ENCODE measurements at places on chromosomes 13 and 19. TPM values are rescaled to one million over a fixed set of nuclear protein-coding genes. Genes with fewer than 3 reads are reported as not detected.

DNA sequence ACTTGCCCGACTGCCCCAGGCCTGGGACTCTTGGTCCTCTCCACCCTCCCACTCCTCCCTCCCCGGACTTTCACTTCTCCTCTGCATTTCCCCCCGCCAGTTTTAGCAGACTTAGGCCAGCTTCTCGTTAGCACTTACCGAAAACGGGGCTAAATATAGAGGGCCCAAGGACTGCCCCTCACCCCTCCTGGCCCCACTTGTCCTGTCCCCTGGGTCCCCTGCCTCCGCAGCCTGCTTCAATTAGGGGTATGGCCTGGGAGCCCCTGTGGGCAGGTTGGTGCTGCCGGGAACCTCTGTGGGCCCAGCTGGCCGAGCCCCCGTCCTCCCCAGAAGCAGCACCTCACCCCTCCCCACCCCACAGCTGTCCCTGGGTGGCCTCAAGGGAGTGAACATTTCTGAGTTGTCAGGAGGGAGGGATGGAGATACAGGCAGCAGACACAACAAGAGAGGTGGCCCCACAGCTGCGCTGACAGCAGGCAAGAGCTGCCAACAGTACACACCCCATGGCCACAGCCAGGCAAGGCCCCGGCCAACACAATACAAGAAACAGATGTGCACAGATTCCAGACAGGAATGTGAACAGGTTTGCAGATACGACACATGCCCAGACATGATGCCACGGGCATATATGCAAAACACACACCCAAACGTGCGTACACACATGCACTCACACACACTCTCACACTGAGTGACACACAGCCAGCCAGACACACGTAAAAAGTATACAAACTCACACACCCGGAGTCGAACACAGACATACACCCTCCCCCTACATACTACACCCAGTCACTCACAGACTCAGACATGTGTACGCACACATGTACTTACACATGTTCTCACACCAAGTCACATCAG, 2.6 kb downstream of the POU2F2 start:
- H3K36me3 ChIP-seq: peaks cover 13% of the 10 kb centered on the region
- H3K27me3 ChIP-seq: no peaks in the 10 kb centered on the region
- H3K4me1 ChIP-seq: peaks cover 49% of the 10 kb centered on the region
- peak overlapping the region; percentile 18 for H3K27ac ChIP-seq
- peak overlapping the region; percentile 47 for H3K4me3 ChIP-seq

DNA sequence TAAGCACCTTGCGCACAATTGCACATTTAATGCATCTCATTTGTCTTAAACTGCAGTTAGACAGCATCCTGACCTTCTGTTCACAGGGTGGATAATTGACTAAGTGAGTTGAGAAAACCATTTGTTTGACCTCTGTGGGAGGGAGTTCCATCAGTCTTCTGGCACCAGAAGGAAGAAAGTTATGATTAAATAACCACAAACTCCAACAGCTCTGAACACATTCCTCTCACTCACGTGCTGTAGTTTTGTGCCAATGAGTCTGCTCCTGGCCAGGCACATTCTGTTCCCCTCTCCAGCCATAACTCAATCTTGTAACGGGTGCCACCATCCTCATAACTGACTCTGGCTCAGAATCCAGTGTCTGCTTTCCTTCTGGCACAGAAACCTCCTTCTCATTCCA, 817.2 kb downstream of the SLITRK1 start:
- H3K4me3 ChIP-seq: no peak overlapping the region
- H3K4me1 ChIP-seq: no peaks in the 10 kb centered on the region
- no peak overlapping the region for H3K27ac ChIP-seq
- H3K36me3 ChIP-seq: no peaks in the 10 kb centered on the region

DNA sequence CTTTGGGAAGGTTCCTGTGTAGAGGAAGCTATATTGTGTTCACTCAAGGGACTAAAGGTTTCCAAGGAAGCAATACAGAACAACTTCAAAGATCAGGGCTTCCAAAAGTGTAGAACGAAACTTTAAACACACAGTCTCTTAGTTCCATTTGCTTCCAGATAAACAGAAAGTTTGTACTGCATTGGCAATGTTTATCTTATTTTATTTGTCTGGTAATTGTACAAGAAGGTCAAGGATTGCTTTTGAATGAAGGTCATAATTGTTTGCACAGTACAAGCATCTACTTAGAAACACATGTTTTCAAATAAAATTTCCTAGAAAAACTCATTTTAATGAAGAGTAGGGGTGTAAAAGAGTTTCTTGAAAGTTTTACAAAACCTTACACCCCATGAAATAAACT, 712.7 kb upstream of the SGCG start:
- no peak overlapping the region for H3K27ac ChIP-seq
- H3K36me3 ChIP-seq: no peaks in the 10 kb centered on the region
- no peak overlapping the region for H3K4me3 ChIP-seq
- no peaks in the 10 kb centered on the region for H3K4me1 ChIP-seq
- no peaks in the 10 kb centered on the region for H3K27me3 ChIP-seq

DNA sequence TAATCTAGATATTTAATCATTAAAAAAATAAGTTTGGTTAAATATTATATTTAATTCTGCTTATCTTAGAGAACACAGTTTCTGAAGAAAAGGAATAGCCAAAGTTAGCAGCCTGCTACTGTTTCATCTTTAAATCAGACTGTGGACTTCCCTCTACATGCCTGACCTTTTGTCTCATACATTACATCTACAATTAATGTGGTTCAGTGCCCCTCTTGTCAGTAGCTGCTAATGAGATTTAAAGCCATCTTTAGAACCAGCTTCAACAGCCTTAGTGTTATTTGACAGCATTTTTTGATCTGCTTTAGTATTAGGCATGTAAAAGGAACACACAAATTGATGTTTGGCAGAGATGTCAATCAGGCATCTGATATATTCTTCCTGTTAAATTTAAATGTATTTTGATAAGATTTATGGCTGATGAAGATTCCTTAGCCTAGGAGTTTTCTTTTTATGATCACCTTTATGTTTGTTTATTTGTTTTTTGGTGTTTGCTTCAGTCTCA, 1925.8 kb upstream of the PRR20A start:
- H3K36me3 ChIP-seq: no peaks in the 10 kb centered on the region
- no peak for DNase-seq
- no peak overlapping the region for H3K4me3 ChIP-seq
- H3K27ac ChIP-seq: no peak overlapping the region
- H3K27me3 ChIP-seq: no peaks in the 10 kb centered on the region
- H3K4me1 ChIP-seq: no peaks in the 10 kb centered on the region

Gene MYO1F
- total RNA-seq: 47.4 TPM

DNA sequence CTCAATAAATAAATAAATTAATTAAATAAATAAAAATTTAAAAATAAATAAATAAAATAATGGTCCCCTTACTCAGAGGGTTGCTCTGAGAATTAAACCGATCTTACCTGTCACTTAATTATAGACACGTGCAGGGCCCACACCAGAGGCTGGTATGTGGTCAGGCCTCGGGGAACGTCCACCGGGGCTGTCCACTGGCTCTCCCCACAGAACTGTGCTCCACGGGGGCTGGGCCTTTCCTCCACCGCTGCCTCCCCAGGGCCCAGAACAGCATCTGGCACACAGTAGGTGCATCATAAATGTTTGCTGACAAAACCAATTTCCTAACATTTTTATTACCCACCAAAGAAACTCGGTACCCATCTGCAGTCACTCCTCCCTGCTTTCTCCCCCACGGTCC, 69.2 kb downstream of the CEBPG start:
- no peak overlapping the region for H3K4me3 ChIP-seq
- H3K4me1 ChIP-seq: peaks cover 2% of the 10 kb centered on the region
- H3K36me3 ChIP-seq: no peaks in the 10 kb centered on the region
- no peak for DNase-seq
- H3K27me3 ChIP-seq: no peaks in the 10 kb centered on the region

GRCh38 chr13:95570016-95570415, 17.5 kb downstream of the CLDN10 start:
- no peaks in the 10 kb centered on the region for H3K27me3 ChIP-seq
- DNase-seq: no peak
- no peaks in the 10 kb centered on the region for H3K4me1 ChIP-seq
- H3K27ac ChIP-seq: no peak overlapping the region

Gene C2CD4C
- total RNA-seq: 0.23 TPM

DNA sequence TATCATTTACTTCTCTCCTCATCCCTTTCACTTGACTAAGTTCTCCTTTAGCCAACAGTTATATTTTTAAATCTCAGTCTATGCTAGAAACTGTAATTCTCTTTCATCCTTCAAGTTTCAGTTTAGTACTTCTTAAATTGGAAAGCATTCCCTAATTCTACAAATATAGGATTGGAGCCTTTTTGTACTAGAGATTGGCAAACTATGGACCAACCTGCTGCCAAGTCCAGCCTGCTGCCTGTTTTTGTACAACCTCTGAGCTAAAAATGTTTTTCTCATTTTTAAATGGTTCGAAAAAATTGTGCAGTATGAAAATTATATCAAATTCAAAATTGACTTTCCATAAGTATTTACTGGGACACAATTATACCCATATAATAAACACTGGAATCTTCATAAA, 1381.5 kb upstream of the SPRY2 start:
- H3K4me3 ChIP-seq: no peak overlapping the region
- H3K4me1 ChIP-seq: no peaks in the 10 kb centered on the region
- no peaks in the 10 kb centered on the region for H3K36me3 ChIP-seq
- no peaks in the 10 kb centered on the region for H3K27me3 ChIP-seq
- H3K27ac ChIP-seq: no peak overlapping the region
- DNase-seq: no peak

Gene EXOC3L2
- total RNA-seq: not detected

DNA sequence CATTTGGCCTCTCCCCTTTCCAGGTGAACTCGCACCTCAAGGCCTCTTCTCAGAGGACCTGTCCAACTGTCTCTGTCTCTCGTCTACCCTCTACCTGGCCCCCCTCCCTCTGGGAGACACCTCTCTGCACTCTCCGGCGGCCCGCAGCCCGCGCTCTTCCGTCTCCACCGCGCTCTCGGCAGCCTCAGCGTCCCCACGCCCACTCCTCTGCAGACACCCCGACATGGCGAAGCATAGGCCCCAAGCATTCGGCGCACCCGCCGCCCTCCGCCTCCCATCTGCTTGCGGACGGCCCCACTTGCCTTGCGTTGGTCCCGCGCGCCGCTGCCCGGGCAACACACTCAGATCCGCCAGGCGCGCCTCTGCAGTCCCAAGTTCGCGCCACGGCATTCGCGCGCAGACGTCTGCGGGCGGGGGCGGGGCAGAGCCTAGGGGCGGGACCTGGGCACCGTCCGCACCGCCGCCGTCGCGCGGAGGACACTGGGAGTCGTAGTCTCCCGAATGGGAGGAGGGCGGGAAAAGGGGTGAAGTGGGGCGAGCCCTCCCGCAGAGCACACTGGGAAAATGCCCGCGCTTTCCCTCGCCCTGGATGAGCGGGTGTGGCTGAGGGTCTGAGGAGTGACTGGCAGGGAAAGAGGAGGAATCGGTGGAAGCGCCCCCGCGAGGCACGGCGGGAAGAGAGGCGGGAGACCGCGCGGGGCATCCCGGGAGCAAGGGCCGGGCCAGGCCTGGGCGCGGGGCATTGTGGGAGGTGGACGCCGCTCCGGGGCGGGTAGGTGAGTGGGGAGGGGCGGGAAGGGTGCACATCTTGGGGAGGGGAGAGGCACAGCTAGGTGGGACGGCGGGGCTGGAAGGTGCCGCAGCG, at the start of the genes LIG1 and ZSWIM9:
Gene LIG1 (minus strand): TSS at position 406 of the 865 bp plus-strand sequence. CDS start 4,778 bp downstream, outside the sequence.
Gene ZSWIM9 (plus strand): TSS at position 742 of the 865 bp plus-strand sequence. CDS start 1,123 bp downstream, outside the sequence.
- no peaks in the 10 kb centered on the region for H3K27me3 ChIP-seq
- H3K4me1 ChIP-seq: peaks cover 25% of the 10 kb centered on the region
- peak within 1 kb of the TSS; percentile 93 for H3K27ac ChIP-seq
- H3K4me3 ChIP-seq: peak within 1 kb of the TSS; percentile 90
- DNase-seq: peak; percentile 90

Gene ZNF491
- total RNA-seq: 0.67 TPM

- peak overlapping the region; percentile 80 for H3K4me3 ChIP-seq
- H3K36me3 ChIP-seq: peaks cover 1% of the 10 kb centered on the region
Observed at GRCh38 chr19:40610396-40611064, 9.4 kb downstream of the LTBP4 start.

Gene LILRB4
- 0.46 TPM for total RNA-seq

GRCh38 chr13:25354377-25354776, 17.4 kb upstream of the ATP8A2 start:
- no peak overlapping the region for H3K27ac ChIP-seq
- no peak overlapping the region for H3K4me3 ChIP-seq
- H3K4me1 ChIP-seq: no peaks in the 10 kb centered on the region

Gene CCDC159
- total RNA-seq: 14.6 TPM

Gene RASIP1
- total RNA-seq: 1.0 TPM

Gene URAD
- not detected for total RNA-seq

Gene PRRG2
- total RNA-seq: 0.83 TPM

Gene ZNF780A
- 19.9 TPM for total RNA-seq

Gene ZNF160
- 39.3 TPM for total RNA-seq

Gene FAM83E
- total RNA-seq: 4.3 TPM

DNA sequence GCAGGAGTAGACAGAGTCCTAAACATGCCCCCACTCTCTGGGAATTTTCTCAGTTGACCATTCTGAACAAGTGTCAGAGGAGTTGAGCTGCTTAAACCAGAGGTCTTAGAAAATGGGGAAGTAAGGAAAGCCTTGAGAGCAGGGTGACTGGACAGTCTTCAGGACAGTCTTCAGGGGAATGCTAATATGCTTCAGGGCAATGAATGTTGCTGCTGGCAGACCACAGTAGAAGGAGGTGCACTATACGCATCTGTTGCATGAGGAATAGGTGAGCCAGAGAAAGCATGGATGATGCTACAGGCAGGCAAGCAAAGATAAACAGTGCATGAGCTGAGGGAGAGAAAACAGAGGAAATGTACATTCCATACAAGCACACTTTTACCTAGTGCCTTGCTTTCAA, 196.6 kb upstream of the GPR12 start:
- H3K27ac ChIP-seq: no peak overlapping the region
- H3K4me3 ChIP-seq: no peak overlapping the region
- peaks cover 11% of the 10 kb centered on the region for H3K27me3 ChIP-seq
- H3K4me1 ChIP-seq: peaks cover 4% of the 10 kb centered on the region
- no peak for DNase-seq

DNA sequence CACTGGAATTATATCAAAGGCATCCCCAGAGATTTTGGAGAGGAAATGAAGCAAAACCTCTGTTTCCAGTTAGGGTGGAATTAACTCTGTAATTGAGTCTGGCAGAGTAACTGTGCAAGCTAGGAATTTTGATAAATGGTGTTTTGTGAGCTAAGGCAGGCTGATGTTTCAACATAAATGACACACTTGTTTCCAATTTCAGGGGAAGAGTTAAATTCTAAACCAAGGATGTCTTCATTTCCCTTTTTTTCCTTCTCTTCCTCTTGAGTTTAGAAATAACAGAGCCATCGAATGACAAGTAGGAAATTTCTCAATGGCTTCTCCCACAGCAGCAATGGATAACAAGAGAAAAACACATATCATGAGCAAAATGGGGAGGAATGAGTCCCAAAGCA, 131.2 kb downstream of the IRS2 start:
- no peak overlapping the region for H3K27ac ChIP-seq
- peaks cover 5% of the 10 kb centered on the region for H3K4me1 ChIP-seq
- no peak for DNase-seq
- peaks cover 7% of the 10 kb centered on the region for H3K27me3 ChIP-seq
- H3K4me3 ChIP-seq: no peak overlapping the region

GRCh38 chr19:6221220-6221877, 58.4 kb downstream of the MLLT1 start:
- no peaks in the 10 kb centered on the region for H3K27me3 ChIP-seq
- peaks cover 6% of the 10 kb centered on the region for H3K36me3 ChIP-seq
- H3K4me1 ChIP-seq: peaks cover 2% of the 10 kb centered on the region
